ENCODE measurements at places on chromosomes 3 and 15.
A peak's percentile ranks its signal among the peaks of the same experiment; 100 is the strongest.

GRCh38 chr3:189531271-189531670 lies 99.9 kb upstream of the TP63 start:
- DNase-seq = no peak

GRCh38 chr3:179558742-179559364 lies 3.9 kb upstream of the ACTL6A start:
- peak; percentile 13 for DNase-seq

- peak; percentile 17 for DNase-seq
These were observed 19.8 kb downstream of the CYP19A1 start for GRCh38 chr15:51318382-51319150.

- DNase-seq = no peak
These were observed 75.2 kb downstream of the NEK10 start for GRCh38 chr3:27293939-27294338.

GRCh38 chr3:126852511-126852910 lies 130.4 kb upstream of the PLXNA1 start:
- DNase-seq = no peak

GRCh38 chr3:140717921-140718320 lies 40.1 kb downstream of the TRIM42 start:
- no peak for DNase-seq

GRCh38 chr3:30469133-30469532 lies 137.3 kb upstream of the TGFBR2 start:
- DNase-seq = no peak

GRCh38 chr3:111904376-111905241 lies 45.5 kb downstream of the PHLDB2 start:
- DNase-seq = no peak

DNA sequence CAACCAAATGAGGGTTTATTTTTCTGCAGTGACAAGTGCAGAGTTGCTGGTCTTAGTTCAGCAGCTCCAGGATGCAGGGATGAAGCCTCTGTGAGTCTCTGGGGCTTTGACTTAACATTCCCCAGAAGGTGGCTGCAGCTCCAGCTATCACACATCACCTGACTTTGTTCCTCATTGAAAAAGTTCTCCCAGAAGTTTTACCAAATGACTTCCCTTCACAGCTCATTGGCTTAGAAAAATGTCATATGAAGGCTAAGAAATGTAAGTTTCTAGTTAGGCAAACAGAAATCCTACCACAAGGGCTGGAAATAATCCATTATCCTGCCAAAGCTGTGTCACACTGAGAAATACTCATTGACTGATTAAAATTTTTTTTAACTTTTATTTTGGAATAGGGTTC lies 184.9 kb downstream of the MINAR1 start:
- DNase-seq = no peak

- DNase-seq = no peak
These were observed 39.0 kb downstream of the IL5RA start for GRCh38 chr3:3071136-3071535.

- no peak for DNase-seq
These were observed 203.8 kb upstream of the SEMA6D start for GRCh38 chr15:47513471-47513870.

DNA sequence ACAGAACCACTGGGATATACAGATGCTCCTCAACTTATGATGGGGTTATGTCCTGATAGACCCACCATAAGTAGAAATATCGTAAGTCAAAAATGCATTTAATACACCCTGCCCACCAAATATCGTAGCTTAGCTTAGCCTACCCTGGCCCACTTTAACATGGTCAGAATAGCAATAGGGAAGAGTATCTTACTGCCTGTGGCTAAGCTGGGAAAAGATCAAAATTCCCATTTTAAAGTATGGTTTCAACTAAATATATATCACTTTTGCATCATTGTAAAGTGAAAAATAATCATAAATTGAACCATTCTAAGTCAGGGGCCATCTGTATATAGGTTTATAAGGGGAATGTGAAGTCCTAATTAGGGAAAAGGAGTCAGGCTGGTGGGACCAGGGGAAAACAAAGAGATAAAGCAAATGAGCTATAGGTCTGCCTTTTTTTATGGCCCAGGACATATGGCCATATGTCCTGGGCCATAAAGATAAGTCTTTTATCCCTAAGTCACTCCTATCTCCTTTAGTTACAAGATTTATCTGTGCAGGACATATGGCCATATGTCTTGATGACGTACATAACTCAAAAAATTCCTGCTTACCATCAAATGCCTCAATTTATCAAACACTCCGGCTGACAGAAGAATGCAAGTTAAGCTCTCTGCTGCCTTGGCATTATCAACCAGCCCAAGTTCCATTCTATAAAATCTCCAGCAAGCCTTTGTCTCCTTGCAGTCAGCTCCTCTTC lies 11.2 kb downstream of the RTP3 start:
- DNase-seq = no peak

GRCh38 chr3:71189480-71189879 lies 394.0 kb downstream of the FOXP1 start:
- DNase-seq = no peak

DNA sequence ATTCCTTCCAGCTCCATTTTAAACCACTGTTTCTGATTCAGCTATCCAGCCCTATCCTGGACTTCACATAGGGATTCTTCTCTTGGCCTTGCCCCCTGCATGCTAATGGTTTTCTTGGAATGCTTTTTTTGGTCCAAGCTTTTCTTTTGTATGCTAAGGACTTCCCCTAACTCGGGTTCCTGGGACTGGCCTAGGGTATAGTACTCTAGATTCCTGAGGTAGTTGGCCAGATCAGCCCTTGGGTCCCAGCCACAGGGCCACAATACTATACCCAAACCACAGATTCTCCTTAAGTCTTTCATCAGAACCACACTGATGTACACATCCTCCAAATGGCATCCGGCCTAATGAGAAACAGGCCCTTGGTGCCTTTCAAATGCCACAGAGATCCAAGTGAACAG lies 2.8 kb downstream of the FYCO1 start:
- no peak for DNase-seq

DNA sequence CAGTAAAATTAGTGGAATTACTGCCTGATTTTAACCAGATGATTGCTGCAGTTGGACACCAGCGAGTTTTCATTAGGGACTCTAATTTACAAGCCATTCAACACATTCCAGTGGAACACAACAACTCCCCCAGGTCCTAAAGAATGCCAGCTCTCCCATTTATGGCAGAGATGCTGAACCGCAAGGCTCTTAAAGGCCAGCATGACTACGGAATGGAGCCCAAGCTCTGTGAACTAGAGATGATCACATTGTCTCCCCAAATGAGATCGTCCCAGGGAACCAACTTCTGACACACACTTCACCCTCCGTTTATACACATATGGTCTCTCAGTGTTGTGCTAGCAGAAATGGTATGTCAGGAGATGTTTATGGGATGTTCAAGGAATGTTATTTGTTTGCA lies 446.2 kb upstream of the NR2F2 start:
- DNase-seq = no peak

DNA sequence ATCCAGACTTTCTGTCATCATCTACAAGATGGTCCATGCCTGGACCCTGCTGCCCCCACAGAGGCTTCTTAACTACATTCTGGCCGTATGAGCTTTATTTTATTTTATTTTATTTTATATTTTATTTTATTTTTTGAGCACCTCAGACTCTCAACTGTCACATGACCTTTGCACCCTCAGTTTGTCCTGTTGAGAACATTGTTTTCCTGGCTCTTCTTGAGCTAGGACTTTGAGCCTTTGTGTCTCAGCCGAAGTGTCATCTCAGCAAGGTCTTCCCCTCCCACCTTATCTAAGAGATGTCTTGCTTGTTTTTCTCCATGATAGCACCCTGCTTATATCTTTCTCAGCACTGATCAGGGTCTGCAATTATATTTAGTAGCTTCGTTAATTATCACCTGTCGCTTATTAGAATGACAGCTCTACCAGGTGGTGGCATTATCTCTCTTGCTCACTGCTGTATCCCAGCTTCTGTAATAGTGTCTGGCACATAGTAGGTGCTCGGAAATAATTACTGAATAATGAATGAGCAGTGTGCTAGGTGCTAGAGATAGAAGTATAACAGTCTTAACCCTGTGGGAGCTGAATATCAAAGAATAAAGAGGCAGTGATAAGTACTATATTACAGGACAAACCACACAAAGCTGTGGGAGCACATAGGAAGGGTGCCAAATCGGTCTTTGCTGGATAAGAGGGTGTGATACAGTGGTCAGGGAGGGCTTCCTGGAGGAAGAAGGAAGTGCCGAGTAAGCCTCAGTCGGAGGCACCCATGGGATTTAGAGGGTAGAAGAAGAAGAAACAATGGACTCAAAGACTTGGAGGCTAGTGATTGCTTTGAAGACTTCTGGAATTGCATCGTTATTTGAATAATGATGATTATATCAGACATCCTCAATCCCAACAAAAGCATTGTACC lies 136.2 kb downstream of the ITPR1 start:
- no peak for DNase-seq

GRCh38 chr3:32120471-32120870 lies 14.1 kb downstream of the GPD1L start:
- no peak for DNase-seq

- DNase-seq = no peak
These were observed 55.2 kb downstream of the CEMIP start for GRCh38 chr15:80834402-80834801.

- no peak for DNase-seq
These were observed 82.8 kb downstream of the CHL1 start for GRCh38 chr3:279325-279724.

DNA sequence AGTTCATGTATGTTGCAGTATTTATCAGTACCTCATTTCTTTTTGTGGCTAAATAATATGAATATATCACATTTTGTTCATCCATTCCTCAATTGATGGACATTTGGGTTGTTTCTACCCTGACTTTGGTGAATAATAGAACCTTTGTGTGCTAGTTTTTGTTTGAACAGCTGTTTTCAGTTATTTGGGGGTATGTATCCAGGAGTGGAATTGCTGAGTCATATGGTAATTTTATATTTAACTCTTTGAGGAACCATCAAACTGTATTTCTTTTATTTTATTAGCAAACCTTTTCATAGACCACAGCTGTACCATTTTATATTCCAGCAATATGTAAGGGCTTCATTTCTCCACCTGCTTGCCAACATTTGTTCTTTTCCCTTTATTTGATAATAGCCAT lies 38.4 kb upstream of the RBM5 start:
- DNase-seq = no peak

- DNase-seq = no peak
These were observed 249.4 kb upstream of the MDFIC2 start for GRCh38 chr3:70561796-70562195.

GRCh38 chr15:88810446-88810845 lies 7.2 kb downstream of the ACAN start:
- no peak for DNase-seq

GRCh38 chr3:138938877-138939560 lies 7.9 kb downstream of the FOXL2 start:
- no peak for DNase-seq

DNA sequence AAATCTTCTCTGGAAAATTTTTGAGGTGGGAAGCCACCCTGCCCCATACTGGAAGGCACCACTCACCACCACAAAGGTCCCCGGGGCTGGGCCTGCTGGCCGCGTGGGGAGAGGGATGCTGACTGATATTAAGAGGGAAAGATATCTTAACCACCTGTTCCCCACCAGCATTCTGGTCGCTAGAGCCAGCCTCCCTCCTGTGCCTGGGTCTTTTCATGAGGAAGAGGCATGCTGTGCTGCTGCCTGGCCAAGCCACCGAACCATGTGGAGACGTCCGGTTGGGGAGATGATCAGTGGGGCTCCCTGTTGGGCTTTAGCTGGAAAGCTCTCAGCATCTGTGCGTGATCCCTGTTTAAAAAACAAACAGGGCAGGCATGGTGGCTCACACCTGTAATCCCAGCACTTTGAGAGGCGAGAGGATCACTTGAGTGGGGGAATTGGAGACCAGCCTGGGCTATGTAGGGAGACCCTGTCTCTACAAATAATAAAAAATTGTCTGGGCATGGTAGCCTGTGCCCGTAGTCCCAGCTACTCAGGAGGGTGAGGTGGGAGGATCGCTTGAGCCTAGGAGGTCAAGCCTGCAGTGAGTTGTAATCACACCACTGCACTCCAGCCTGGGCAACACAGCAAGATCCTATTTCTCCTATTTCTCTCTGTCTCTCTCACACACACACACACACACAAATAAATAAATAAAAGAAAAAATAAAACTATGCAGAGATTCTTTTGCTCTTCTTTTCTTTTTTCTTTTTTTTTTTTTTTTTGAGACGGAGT lies 1.0 kb downstream of the KLHL18 start:
- DNase-seq = no peak

DNA sequence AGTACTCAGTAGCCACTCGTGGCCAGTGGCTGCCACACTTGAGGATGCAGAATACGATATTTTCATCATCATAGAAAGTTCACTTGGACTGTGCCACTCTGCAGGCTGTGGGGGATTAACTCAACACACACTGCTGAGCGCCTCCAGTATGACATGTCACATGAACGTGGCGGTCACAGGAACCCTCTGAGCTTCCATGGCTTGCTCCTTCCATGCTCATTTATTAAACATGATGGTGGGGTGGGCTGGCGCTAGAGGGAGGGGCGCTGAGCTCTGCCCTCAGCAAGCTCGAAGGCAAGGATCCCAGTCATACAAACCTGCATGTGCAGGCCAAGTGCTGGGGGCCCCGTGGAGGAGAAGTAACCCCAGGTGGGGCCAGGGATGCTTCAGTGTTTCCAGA lies 85.5 kb downstream of the WNT7A start:
- DNase-seq = no peak

- DNase-seq = no peak
These were observed 135.2 kb upstream of the GADL1 start for GRCh38 chr3:31029706-31030105.

GRCh38 chr3:33211444-33211843 lies 7.2 kb downstream of the SUSD5 start:
- DNase-seq = no peak

GRCh38 chr3:154953538-154953937 lies 126.6 kb upstream of the MME start:
- no peak for DNase-seq

GRCh38 chr3:59425942-59426341 lies 376.1 kb upstream of the CFAP20DC start:
- DNase-seq = no peak

- no peak for DNase-seq
These were observed 1117.8 kb downstream of the IGSF11 start for GRCh38 chr3:117916839-117917238.

DNA sequence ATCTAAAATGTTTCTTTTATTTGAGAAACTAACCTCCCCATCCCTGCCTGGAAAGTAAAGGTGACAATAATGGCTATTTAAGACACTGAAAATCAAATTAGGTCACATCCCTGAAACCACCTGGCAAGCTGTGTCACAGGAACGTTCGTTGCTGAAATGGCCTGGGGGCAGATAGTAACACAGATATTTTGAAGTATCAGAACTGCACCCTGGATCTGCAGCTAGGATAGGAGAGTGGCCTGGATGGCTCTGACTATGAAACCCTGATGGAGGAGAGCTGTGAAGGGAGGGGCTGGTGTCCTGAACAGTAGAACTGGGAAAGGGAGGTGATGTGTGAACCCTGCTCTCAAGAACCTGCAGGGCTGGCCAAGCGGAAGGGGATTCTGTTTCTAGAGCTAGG lies 648.3 kb upstream of the CFAP20DC start:
- DNase-seq = no peak

GRCh38 chr3:65945953-65946352 lies 92.8 kb downstream of the MAGI1 start:
- no peak for DNase-seq

- peak; percentile 13 for DNase-seq
These were observed 5.4 kb upstream of the ALDH1A2 start for GRCh38 chr15:58070801-58071418.

All from gastrocnemius medialis (tissue), 4 donors.